ENCODE measurements at places on chromosomes 11 and 22. TPM values are rescaled to one million over a fixed set of nuclear protein-coding genes. Genes with fewer than 3 reads are reported as not detected.

CRACR2B gene
- polyA plus RNA-seq = 0.18 TPM

GRCh38 chr11:77525455-77526091 is 51.7 kb upstream of the PAK1 start:
- no peaks in the 10 kb centered on the region for H3K27me3 ChIP-seq
- no peaks in the 10 kb centered on the region for H3K4me1 ChIP-seq
- no peak overlapping the region for H3K4me3 ChIP-seq
- no peaks in the 10 kb centered on the region for H3K36me3 ChIP-seq
- H3K27ac ChIP-seq = no peak overlapping the region
- DNase-seq = no peak

- no peaks in the 10 kb centered on the region for H3K27me3 ChIP-seq
- H3K27ac ChIP-seq = no peak overlapping the region
- no peak for DNase-seq
- H3K36me3 ChIP-seq = no peaks in the 10 kb centered on the region
- H3K4me3 ChIP-seq = no peak overlapping the region
Observed at GRCh38 chr11:80815752-80816453, 1375.1 kb upstream of the TENM4 start.

- DNase-seq = no peak
- H3K36me3 ChIP-seq = no peaks in the 10 kb centered on the region
- H3K4me1 ChIP-seq = no peaks in the 10 kb centered on the region
- no peak overlapping the region for H3K27ac ChIP-seq
- H3K27me3 ChIP-seq = no peaks in the 10 kb centered on the region
- H3K4me3 ChIP-seq = no peak overlapping the region
Observed at GRCh38 chr22:39374191-39374590, 24.4 kb downstream of the SYNGR1 start.

DKK3 gene
- 1.8 TPM for polyA plus RNA-seq

DNA sequence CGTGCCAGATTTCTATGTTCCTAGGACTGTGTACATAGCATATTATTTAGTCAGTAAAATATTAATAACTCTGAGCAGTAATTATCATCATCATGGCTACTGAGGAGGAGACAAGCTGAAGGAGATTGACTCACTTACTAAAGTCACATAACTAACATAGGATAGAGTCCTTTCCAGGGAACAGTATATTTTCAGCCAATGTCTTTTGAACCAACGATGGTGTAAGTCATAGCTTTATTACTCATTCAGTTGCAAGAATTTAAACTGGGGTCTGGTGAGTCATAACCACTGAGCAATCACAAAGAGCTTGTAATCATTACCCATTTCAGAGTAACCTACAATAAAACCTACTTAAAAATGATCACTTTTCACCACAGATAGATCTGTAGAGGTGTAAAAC is 1564.8 kb upstream of the TENM4 start:
- H3K36me3 ChIP-seq = no peaks in the 10 kb centered on the region
- no peak overlapping the region for H3K27ac ChIP-seq
- no peak overlapping the region for H3K4me3 ChIP-seq

PTGDR2 gene
- 0.81 TPM for polyA plus RNA-seq

- H3K27ac ChIP-seq = no peak overlapping the region
- peaks cover 4% of the 10 kb centered on the region for H3K27me3 ChIP-seq
- no peak for DNase-seq
- H3K4me1 ChIP-seq = no peaks in the 10 kb centered on the region
- H3K4me3 ChIP-seq = no peak overlapping the region
- no peaks in the 10 kb centered on the region for H3K36me3 ChIP-seq
Observed at GRCh38 chr11:10920875-10921274, 63.0 kb upstream of the ZBED5 start.

DNA sequence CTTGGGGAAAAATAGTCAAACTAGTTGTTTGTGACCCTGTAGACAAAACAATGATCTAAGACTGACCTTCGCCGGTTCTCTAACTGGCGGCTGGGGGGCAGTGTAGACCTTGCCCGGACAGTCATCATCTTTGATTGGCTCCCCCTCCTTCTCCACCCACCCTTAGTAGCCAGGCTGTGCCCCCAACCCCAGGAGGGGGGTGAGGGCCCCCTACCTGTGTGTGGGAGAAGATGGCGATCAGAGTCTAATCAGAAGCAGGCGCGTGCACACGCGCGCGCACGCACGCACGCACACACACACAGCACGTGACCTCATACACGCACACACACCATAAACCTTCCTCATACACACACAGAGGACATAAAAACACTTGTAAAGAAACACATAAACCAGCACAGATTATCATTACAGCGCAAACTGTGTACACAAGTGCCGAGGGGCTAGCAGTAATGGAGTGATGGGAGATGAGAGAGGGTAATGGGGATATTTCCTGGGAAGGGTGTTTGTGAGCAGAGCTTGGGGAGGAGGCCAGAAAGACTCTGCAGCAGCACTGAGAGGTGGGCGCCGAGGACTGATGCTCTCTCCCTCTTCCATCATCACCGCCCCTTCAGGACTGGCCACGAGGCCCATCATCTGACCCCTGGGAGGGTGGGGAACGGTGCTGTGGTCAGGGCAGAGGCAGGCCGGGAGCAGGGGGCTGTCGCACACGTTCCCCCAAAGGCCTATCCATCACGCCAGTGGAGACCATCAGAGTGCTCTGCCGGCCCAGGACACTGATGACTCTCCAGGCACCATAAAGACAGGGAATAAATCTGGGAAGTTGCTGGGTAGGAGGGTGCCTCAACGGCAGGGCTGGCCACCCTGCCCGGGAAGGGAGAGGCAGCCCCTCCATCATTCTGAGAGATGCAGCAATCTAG is 12.2 kb downstream of the NECTIN1 start:
- no peaks in the 10 kb centered on the region for H3K4me1 ChIP-seq
- no peaks in the 10 kb centered on the region for H3K27me3 ChIP-seq
- H3K27ac ChIP-seq = no peak overlapping the region
- no peak overlapping the region for H3K4me3 ChIP-seq
- H3K36me3 ChIP-seq = no peaks in the 10 kb centered on the region

SIPA1 gene
- polyA plus RNA-seq = 74.7 TPM

DNA sequence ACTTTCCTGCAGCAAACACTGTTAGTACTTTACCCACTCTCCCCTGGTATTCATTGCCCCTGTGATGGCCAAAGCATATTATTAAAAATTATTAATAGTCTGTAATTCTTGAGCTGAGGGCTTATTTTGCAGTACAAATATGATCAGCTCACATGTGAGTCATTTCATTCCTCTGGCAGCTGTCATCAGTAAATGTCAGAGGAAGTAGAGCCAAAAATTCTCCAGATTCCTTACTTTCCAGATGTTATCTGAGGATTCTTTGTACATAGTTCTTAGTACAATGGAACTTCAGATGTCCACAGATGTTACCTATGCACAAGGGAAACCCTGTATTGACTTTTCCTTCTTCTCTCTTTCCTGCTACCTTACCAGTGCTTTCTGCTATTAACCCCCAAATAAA is 12.5 kb downstream of the OR5B3 start:
- H3K4me1 ChIP-seq = no peaks in the 10 kb centered on the region
- H3K27ac ChIP-seq = no peak overlapping the region
- H3K27me3 ChIP-seq = no peaks in the 10 kb centered on the region
- DNase-seq = no peak
- no peaks in the 10 kb centered on the region for H3K36me3 ChIP-seq

BEST1 gene
- polyA plus RNA-seq = 1.5 TPM

CST6 gene
- not detected for polyA plus RNA-seq

DNA sequence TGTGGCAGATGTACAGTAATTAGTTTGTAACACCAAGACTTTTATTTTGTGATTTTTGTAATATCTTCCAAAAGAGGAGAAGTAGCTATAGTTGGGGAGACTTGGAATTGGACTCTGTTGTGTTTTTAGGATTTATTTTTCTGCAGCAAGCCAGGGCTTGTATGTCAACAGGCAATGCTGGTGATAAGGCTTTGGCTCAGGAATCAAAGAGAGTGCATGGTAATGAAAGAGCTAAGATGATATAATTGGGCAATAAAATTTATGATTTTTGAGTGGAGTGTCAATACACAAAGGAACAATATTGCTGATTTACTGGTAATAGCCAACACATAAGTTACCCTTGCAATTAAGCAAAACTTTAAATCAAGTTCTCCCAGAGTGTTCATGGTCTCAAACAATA is 452.9 kb downstream of the TMEM135 start:
- no peak overlapping the region for H3K4me3 ChIP-seq
- no peaks in the 10 kb centered on the region for H3K36me3 ChIP-seq
- H3K27me3 ChIP-seq = no peaks in the 10 kb centered on the region
- DNase-seq = no peak

- H3K36me3 ChIP-seq = peaks cover 38% of the 10 kb centered on the region
- no peak for DNase-seq
- no peaks in the 10 kb centered on the region for H3K27me3 ChIP-seq
- H3K4me1 ChIP-seq = peaks cover 13% of the 10 kb centered on the region
- H3K4me3 ChIP-seq = no peak overlapping the region
Observed at GRCh38 chr11:72235351-72236057, 8.5 kb downstream of the PHOX2A start.

DNA sequence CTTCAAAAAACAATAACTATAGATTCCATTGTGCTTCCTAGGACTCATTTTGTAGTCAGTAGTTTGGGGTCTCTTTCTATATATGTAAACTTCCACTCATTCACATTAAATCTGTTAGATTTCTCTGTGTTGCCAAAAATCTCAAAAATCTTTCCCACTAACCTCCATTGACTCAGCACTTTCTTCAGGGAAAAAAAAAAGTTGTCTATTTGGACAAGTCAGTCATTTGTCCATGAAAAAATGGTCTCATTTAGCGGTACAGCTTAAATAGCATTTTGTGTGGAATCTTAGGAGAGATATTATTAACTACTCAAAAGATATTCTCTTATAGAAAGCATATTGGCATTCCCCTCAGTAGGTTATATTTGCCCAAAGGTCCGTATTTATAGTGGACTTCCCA is 81.9 kb downstream of the PPP2R1B start:
- no peaks in the 10 kb centered on the region for H3K27me3 ChIP-seq
- no peak for DNase-seq
- no peaks in the 10 kb centered on the region for H3K4me1 ChIP-seq

SF3B2 gene
- 67.6 TPM for polyA plus RNA-seq

CHRM4 gene
- 0.84 TPM for polyA plus RNA-seq

- no peak within 1 kb of the TSS for H3K4me3 ChIP-seq
- H3K36me3 ChIP-seq = no peaks in the 10 kb centered on the region
- no peaks in the 10 kb centered on the region for H3K4me1 ChIP-seq
- no peak for DNase-seq
Observed at GRCh38 chr11:1157645-1158591, at the start of gene MUC5AC. Gene MUC5AC (plus strand): TSS chr11:1157953. CDS start chr11:1158000, 47 bp downstream.

DNA sequence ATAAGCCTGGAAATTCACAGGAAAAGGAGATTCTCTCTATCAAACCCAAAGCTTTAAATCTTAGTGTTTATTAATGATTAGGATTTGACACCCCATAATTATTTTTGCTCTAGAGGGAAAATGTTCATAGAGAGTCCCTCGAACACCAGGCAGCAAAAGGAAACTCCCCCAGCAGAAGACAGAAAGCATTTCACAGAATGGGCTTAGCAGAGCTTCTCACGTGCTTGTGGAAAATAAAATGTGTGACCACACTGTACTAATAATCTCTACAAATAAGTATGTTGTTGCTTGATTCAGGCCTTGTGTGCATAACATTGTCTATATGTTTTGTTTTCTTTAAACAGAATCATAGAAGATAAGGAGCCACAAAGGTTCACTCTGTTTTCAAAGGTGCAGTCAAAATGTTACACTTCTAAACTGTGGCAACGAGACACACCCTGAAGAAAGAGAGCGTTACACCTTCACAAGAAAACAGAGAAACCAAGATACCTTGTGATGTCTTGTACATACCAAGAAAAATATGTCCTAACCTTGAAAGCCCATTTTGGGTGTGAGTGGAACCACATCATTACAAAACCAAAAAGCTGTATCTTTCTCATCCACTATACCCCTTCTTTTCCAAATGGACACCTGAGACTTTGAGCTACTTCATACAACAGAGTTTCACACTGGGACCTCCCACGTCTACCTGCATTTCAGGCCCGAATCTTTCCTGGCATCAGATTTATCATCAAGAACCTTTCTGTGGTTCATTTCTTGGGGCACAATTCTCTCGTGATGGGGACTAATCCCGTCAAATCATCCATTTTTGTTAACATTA is 282.5 kb downstream of the ETS1 start:
- H3K27me3 ChIP-seq = no peaks in the 10 kb centered on the region
- DNase-seq = peak; percentile 92
- H3K4me1 ChIP-seq = peaks cover 73% of the 10 kb centered on the region
- H3K36me3 ChIP-seq = no peaks in the 10 kb centered on the region
- H3K27ac ChIP-seq = peak overlapping the region; percentile 98

- DNase-seq = no peak
- H3K4me1 ChIP-seq = peaks cover 20% of the 10 kb centered on the region
- H3K27ac ChIP-seq = no peak overlapping the region
- H3K4me3 ChIP-seq = no peak overlapping the region
- H3K27me3 ChIP-seq = no peaks in the 10 kb centered on the region
Observed at GRCh38 chr22:19180740-19181410, 2.3 kb upstream of the SLC25A1 start.

DNA sequence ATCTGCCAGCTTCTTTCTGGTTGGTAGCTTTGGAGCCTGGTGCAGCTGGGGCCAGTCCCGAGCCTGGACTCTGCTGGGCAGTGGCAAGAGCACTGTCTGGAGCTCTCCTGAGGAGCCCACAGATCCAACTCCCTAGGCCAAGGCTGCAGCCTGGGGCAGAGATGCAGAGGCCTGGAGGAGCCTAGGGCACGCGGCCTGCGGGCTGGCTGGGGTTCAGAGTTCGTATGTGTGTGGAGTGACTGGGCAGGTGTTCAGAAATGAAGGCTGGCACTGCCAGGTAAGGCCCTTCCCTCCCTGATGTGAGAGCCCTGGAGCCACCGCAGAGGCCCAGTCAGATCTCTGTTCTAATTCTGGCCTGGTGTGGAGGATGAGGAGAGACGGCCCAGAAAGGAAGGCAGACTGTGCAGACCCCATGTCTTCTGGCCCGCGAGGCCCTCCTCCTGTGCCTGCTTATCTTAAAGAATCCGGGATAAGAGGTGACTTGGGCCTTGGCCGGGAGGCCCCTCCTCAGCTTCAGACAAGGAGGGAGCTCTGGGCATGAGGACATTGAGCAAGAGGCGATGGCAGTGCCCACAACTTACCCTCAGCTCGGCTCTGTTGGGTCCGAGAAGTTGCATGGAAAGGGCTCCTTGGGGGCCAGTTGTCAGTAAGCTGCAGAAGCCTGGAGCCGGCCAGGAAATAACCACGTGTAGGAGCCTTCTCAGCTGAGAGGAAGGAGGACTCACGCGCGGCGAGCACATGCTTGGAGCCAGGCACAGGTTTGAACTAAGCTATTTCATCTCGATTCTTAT is 62.2 kb upstream of the B3GAT1 start:
- DNase-seq = no peak
- no peaks in the 10 kb centered on the region for H3K36me3 ChIP-seq
- no peaks in the 10 kb centered on the region for H3K27me3 ChIP-seq
- no peak overlapping the region for H3K4me3 ChIP-seq
- no peaks in the 10 kb centered on the region for H3K4me1 ChIP-seq
- no peak overlapping the region for H3K27ac ChIP-seq

DNA sequence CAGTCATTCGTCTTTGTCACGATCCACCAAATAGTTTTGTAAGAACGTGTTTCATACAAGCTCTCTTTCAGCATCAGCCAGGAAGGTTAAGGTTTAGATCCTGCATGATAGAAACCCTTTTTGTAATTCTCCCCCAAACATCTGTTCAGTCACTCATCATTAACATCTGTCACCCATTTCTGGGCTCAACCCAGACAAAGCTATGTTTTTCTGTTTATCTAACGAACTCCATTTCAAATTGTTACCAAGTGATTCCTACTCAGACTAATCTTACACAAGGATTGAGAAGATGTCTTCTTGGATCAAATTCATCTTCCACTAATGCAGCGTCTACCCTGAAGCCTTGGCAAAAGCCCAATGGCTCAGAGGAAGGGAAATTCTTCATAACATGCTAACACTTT is 58.8 kb downstream of the FZD4 start:
- no peaks in the 10 kb centered on the region for H3K4me1 ChIP-seq
- no peak overlapping the region for H3K4me3 ChIP-seq
- H3K36me3 ChIP-seq = no peaks in the 10 kb centered on the region
- no peaks in the 10 kb centered on the region for H3K27me3 ChIP-seq
- H3K27ac ChIP-seq = no peak overlapping the region

RAG2 gene
- not detected for polyA plus RNA-seq

KRTAP5-1 gene
- not detected for polyA plus RNA-seq

Data from CD4-positive, CD25-positive, alpha-beta regulatory T cell (primary cell).